ENCODE measurements at places on chromosomes 11 and 22.

GRCh38 chr11:100356035-100356434 lies 331.1 kb upstream of the ARHGAP42 start:
- no peak overlapping the region for H3K27ac ChIP-seq
- DNase-seq = no peak
- no peaks in the 10 kb centered on the region for H3K4me1 ChIP-seq
- no peaks in the 10 kb centered on the region for H3K36me3 ChIP-seq
- no peak overlapping the region for H3K4me3 ChIP-seq

DNA sequence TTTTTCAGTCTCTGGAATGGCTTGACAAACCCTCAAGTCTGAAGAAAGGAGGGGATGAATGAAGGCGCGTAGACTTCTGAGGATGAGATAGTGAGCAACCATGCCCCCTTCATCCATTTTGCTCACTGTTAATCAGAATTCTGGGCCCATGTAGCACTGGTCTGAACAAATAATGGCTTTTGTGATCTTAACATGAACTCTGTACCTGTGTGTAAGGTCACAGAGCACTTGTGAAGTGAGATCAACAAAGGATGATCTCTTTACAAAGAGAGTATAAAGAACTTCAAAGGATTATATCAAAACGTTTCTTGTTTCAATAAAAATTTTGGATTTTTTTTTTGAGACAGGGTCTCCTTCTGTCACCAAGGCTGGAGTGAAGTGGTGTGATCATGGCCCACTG lies 976.7 kb downstream of the OPCML start:
- H3K27me3 ChIP-seq = no peaks in the 10 kb centered on the region
- no peak overlapping the region for H3K4me3 ChIP-seq
- H3K27ac ChIP-seq = no peak overlapping the region

DNA sequence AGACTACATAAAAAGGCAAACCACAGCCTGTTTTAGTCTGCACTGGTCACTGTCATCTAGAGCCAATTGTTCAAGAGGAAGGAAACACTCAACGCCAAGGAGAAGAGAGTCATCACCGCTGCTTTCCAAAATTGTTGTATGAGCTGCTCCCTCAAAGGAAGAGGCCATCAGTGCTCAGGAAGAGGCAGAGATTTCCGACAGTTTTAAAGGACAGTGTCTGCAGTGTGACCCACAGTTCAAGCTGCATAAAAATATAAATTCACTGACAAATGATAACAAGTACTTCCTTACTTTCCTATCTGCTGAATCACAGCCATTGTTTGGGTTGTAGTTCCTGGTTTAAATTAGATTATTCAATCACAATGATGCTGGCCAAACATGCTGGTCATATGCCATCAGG lies 16.4 kb downstream of the PRCP start:
- no peak for DNase-seq
- peaks cover 8% of the 10 kb centered on the region for H3K4me1 ChIP-seq
- H3K27me3 ChIP-seq = no peaks in the 10 kb centered on the region

DNA sequence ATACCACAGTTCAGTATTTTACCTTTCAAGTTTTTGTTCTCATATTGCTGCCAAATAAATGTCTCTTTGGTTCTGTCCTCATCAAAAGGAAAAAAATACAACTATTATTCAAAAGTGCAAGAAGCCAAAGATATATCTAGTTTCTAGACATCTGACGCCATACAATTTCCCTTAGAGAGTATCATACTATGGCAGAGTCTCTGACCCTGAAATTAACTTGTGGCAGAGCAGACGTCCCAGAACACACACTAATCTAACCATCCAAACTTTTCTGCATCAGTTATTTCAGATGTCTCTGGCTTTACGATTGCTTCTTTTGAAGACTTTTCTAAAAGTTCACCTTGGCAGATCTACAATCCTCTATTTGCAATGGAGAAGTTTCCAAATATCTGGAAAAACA lies 2.7 kb downstream of the OR51T1 start:
- no peak overlapping the region for H3K4me3 ChIP-seq
- no peaks in the 10 kb centered on the region for H3K27me3 ChIP-seq
- no peaks in the 10 kb centered on the region for H3K4me1 ChIP-seq
- no peak for DNase-seq

GRCh38 chr11:34308049-34308912 lies 49.5 kb downstream of the ABTB2 start:
- no peak for DNase-seq
- H3K27me3 ChIP-seq = no peaks in the 10 kb centered on the region
- H3K4me3 ChIP-seq = no peak overlapping the region
- H3K4me1 ChIP-seq = peaks cover 3% of the 10 kb centered on the region
- H3K36me3 ChIP-seq = no peaks in the 10 kb centered on the region
